ENCODE measurements at places on chromosomes 13 and 19.
A peak's percentile ranks its signal among the peaks of the same experiment; 100 is the strongest.

GRCh38 chr13:33353646-33354045, 68.1 kb upstream of the STARD13 start:
- no peak for DNase-seq

DNA sequence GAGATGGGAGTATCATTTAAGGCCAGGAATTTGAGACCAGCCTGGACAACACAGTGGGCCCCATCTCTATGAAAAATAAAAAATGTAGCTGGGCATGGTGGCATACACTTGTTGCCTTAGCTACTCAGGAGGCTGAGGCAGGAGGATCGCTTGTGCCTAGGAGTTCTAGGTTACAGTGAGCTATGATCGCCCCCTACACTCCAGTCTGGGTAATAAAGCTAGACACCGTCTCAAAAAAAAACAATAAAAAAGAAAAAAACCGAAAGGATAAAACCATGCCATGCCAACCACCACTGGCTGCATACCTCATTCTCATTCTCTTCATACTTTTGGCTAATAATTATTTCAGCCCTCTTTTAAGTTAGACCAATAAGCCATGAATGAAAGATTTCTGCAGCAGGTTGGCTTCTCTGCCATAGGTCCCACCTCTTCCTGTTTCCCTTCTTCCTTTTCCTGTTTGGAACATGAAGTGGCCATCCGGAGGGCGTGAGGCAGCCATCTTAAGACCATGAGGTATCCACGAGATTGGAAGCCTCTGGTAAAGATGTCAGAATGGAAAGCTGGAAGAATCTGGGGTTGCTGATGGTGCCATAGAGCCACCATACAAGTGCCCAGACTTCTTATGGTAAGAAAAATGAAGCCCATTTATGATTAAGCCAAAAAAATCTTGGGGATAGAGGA, 171.3 kb downstream of the CACNA1A start:
- no peak for DNase-seq

DNA sequence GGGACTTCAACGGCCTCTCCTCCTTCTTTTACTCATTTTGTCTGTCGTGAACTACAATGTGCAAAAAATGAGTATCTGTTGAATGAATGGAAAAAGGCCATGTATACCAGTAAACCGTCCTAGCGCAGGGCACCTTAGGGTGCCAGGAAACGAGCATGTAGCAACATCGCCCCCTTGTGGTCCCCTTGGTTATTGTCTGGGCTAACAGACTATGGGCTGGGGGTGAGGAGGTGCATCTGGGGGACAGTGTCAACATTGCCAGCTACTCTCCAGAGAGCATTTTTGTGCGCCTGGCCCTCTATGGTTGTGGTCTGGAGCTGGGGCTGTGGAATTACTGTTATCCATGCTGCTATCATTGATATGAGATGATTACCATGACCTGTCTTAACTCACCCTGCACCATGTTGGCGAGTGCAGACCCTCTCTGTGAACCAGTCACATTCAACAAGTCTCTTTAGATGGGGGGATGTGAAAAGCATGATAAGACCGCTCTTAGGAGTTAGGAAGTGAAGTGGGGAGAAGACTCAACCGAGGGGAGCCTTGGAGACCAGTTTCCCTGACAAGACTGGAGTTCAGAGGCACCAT, 22.8 kb upstream of the SIGLEC11 start:
- peak; percentile 35 for DNase-seq

GRCh38 chr19:48158210-48158790, 11.8 kb downstream of the LIG1 start:
- DNase-seq, result no peak

DNA sequence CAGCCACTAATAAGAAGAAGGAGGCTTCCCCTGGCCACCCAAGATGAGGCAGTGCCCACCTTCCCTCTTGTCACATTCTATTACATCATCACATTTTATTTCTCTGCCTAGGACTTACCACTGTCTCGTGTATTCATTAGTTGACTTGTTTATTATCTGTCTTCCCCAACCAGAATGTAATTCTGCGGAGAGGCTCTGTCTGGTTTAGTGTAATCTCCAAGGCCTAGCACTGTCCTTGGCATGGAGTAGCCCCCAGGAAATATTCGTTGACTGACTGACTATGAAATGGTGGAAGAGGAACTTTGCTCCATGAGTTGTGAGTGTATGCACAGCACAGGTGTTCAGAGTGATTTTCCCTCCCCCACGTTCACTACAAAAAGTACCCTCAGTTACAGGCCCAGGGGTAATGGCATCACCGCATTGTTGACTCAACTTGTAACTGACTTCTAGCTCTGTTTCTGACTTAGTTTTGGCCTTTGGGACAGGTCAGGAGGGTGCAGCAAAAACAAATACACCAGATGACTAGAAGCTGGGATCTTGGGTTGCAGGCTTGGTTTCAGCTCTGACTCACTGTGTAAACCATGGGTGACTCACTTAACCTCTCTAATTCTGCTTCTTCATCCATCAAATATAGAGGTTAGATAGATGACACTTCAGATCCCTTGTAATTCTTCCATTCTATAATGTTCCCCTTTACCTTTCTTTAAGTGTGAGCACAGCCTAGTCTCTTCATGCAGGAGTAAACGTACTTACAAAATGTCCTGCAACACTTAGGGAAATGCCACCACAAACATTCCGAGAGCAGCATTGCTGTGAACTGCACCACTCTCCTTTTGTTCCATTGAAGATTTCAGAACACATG, 229.7 kb downstream of the KCNRG start:
- DNase-seq, result no peak

DNA sequence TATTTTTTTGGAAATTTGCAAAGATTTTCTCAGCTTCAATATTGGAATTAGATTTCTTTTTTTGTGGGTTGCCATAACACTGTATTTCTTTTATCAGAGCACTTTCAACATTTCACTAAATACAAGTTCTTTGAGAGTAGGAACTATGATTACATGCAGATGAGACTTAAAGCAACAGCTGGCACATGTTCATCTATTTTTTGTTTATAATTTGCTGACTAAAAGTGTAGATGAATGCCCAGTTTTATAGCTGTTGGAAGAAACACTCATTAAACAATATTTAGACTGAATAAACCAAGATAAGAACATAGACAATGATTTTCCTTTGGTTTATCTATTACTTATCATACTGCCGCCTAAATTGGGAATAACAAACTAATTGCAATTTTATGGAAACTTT, 803.0 kb upstream of the KLHL1 start:
- no peak for DNase-seq

DNA sequence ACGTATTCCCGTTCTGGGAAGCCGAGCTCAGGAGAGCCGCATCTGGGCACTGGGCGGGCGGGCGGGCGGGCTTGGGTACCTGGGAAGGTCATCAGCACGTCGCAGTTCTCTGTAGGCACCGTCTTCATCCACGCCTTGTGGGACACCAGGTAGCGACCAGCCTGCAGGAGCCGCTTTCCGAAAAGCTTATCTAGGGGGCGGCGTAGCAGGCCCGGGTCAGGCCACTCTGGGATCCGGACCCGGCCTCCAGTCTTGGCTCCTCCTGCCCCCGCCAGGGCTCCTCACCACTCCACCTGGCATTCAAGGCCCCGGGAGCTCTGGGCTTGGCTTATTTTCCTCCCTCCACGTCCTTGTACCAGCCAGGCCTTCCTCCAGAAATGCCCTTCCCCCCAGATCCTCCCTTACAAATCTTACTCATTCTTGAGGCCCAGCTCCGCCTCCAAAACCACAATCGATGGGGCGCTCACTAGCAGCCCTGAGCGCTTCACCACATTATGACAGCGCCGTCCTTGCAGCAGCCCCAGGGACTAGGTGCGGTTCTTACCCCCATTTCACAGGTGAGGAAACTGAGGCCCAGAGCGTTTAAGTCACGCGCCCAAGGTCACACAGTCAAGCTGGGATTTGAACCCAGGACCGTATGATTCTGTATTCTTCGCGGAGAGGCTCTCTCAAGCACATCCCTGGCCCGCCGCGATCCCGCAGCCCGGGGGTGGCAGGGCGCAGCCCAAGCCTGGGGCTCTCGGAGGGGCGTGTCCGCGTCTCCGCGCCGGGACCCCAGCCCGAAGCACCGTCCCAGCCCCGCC, 843 bp downstream of the ANO8 start:
- DNase-seq, result no peak

DNA sequence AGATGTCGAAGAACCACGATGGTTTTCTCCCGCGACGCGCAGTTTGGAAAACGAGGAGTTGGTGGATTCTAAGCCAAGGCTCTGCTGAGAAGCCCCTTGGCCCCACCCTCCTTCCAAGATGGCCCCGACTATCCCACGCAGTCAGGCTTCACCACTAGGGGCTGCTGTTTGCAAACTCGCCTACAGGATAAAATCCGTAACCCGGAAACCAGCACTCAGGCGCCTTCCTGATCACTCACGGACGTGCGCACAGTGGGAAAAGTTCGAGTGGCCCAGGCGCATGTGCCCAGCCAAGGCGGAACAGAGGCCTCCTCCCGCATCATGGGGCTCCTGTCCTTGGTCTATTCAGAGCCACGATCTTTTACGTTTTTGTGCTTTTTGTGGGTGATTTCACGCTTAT, 19.2 kb upstream of the UQCR11 start:
- peak; percentile 52 for DNase-seq

DNA sequence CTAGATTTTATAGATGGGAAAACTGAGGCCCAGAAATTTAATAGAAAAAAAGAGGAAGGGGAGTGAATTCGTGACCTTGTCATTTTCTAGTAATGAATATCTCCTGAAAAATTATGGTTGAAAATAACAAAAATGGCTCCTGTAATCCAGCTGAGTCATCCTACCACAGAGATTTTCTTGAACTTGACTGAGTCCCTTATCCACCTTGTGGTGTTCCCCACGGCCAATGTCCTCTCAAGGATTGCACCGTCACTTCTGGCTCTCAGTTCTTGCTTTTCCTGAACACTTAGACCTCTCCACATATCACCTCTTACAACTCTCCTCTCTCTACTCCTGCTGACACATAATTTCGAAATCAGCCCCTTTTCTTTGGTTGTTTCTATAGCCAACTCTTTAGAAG, 1.2 kb upstream of the KATNAL1 start:
- DNase-seq, result no peak

- no peak for DNase-seq
These were observed 36.6 kb downstream of the PCDH8 start for GRCh38 chr13:52811841-52812240.

- DNase-seq, result no peak
These were observed 9.9 kb upstream of the SULT2A1 start for GRCh38 chr19:47896019-47896418.

DNA sequence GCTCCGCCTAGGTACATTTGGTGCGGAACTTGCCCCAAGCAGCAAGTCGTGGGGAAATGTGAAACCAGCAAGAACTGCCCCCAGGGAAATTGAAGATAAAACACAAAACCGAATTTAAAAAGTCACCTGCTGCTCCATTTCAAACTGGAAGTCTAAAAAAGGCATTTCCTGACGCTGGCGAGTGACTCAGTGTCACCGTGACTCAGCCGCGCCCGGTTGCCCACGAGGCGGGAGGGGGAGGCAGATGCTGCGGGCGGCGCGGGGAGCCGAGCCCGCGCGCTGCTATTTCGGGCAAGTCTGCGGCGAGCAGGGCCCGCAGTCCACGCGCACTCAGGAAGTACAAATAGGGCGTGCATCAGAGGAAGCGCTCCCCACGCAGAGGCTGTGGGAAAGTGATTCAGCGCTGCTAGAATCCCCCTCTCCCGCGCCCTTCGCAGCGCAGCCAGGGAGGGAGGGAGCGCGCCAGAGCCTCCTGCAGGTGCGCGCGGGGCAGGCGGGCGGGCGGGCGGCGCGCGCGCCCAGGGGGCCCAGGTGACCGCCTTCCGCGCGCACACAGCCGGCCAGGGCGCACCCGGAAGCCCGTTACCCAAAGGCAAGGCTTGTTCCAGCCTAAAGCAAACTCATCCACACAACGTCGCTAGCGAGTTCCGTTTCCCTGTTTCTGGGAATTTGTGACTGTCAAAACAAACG, 168.8 kb downstream of the COL4A1 start:
- peak; percentile 88 for DNase-seq

DNA sequence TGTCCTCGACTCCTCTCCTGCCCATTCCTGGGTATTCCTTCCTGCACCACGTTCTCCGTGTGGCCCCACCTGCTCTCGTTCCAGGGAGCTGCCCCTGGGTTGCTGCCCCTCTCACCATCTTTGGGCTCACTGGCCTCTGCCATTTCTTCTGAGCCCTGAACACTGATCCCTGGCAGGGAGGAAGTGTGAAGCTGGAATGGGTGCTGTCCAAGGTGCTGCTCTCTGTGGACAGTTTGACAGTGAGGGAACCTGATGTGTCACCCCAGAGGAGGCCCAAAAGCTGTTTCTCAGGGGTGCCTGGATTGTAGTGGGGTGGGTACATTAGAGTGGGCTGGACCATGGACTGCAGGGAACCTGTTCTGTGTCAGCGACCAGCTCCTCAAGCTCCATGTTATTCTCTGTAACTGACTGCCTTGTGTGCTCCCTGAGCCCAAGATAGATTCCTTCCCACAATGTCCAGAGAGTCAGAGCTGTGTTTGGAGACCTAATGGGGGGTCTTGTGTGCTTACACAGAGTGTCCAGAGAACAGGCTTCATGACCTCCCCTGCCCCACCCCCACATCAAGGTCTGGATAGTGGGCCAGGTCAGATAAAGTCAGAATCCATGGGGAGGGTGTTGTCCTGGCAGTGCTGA, 7.2 kb upstream of the CEACAM8 start:
- no peak for DNase-seq

GRCh38 chr13:95325485-95325884, 24.2 kb upstream of the ABCC4 start:
- DNase-seq, result no peak

DNA sequence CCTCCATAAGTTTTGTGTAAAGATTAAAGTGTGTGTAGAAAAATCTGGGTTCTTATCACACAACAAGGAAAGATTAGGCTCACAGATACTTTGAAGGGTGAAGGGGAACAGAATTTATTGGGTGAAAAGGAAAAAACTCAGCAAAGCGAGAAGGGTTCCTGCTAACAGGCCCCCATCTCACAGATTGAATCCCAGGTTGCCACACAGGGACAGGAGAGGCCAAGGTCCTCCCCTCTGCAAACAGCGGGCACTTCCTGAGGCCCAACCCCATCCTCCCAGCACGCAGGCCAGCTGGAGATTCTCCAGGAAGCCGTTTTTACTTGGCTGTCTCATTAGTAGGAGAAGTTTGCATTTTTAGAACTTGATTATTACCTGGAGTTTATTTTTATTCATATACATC, 15.2 kb upstream of the ERCC5 start:
- no peak for DNase-seq
